Stimulated activated CD4-positive, alpha-beta T cell treated with anti-CD3 and anti-CD28 coated beads, Interleukin-15, amount 100 ng/mL, for 24 hours (primary cell): ENCODE measurements at places on chromosomes 3 and 15.

- peak; percentile 54 for DNase-seq
Measured at GRCh38 chr3:67384760-67385397, 269.5 kb downstream of the SUCLG2 start.

DNA sequence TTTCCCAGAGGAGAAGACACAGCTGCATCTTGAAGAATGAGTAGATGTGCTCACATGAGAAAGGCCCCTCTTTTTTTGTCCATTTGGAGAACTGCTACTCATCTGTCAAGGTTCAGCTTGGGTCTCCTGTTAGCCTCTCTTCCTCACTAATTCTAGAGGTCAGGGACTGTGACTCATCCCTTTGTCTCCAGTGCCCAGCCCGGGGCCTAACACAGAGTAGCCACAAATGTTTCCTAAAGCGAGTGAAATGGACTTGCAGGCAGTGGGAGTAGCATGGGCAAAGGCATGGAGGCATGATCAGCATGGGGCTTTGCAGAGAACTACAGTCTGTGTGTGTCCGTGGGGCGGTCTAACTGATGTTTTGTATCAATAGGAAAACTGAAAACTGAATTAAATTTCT, 33.9 kb upstream of the MRPS22 start:
- DNase-seq: no peak

- DNase-seq: no peak
Measured at GRCh38 chr3:190605385-190605784, 91.5 kb downstream of the IL1RAP start.

DNA sequence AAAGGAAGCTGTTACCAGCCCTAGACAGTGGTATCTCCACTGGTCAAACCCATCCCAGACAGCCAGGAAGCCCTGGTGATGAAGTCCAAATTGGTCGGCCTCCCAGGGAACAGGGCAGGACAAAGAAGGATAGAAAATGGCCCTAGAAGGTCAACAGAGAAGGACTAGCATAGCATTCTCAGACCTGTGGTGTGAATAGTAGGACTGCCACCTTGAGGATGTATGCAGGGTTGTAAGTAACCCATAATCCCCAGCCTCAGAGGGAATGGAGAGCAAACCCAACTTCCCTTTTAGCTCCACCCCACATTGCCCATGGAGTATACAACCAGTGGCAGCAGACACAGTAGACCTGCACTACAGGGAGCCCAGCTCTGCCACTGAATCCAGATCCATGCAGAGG, 68.6 kb upstream of the EIF1B start:
- DNase-seq: no peak

DNA sequence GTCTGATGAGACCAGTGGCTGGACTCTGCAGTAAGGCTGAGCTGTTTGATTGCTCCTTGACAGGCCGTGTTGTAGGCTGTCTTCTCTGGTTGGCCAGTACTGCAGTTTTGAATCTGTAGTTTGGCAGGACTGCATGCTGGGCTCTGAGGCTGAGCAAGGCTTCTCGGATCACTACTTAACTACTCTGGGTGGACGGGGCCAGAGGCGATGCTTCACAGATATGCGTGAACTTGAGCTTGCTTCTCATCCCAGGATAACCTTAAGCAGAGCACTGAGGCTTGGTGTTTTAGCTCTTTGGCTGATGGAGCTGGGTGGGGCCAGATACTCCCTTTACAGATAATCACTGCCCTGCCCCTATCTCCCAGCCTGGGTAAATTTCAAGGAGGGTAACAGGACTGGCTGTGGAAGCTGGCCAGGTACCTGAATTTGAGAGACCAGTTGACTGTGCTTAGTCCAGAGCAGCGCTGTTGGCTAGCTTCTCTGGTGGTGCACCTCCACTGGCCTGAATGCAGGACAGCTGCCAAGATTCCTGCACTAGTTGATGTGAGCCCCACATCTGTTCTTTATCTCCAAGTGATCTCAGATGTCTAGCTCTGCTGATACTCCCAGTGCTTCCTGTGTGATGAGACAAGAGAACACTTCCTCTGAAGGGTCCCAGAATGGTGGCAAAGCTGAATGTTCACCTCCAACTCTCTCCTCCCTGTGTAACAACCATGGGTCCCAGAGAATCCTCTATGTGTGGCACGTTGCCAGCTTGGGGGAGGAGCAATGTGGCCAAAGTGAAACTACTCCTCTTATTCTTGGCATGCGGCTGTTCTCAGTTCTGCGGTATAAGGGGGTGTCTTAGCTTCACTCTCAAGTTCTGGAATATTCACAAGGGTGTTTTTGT, 37.9 kb downstream of the RPL39L start:
- DNase-seq: peak; percentile 66

DNA sequence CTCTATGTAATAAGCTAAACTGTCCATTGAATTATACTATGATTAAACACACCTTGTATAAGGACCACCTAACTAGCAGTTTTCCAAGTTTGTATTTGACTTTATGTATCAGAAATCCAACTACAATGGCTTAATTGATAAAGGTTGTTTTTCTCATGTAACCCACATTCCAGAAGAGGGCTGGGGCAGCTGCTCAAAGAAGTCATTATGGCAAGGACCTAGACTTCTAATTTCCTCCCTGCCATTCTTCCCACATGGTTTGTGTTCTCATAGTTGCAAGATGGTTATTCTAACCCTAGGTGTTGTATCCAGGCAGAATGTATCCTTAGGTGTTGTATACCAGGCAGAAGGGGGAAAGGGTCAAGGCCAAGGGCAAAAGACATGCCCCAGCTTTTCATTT, 35.7 kb downstream of the GPR176 start:
- DNase-seq: no peak

DNA sequence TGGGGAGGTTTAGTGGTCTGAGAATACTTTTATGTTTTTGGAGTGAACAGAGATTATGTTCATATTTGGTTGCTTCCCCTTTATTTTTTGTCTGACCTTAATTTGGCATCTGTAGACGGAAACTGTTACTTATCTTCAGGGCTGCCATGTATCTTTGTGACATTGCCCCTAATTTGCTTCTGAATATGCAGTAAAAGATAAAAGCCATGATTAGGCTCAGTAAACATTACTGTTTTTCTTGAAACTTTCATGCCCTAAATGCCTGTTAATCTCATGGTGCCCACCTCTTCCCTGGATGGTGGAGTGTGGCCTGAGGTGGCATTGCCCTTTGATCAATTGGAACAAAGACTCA, 106.7 kb downstream of the C3orf70 start:
- DNase-seq: no peak

GRCh38 chr15:59268168-59268851, 61.7 kb downstream of the LDHAL6B start:
- no peak for DNase-seq

GRCh38 chr3:107745354-107745753, 222.6 kb downstream of the BBX start:
- DNase-seq: no peak

DNA sequence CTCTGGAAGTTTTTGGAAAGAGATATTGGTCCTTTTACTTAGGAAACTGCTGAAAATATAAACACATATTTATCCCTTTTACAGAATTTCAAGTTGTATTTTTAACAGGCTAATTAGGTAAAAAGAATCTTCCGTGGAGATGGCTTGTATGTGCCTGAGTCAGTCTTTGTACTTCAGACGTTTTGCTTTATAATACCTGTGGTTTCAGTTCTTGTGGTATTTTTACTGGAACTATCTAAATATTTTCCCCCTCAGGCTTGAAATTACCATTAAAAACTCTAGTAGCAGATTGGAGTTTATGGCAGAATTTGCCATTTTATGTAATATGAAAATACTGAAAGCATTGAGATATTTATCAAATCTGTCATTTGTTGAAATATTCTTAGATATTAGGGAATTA, 151.6 kb upstream of the CGNL1 start:
- no peak for DNase-seq

DNA sequence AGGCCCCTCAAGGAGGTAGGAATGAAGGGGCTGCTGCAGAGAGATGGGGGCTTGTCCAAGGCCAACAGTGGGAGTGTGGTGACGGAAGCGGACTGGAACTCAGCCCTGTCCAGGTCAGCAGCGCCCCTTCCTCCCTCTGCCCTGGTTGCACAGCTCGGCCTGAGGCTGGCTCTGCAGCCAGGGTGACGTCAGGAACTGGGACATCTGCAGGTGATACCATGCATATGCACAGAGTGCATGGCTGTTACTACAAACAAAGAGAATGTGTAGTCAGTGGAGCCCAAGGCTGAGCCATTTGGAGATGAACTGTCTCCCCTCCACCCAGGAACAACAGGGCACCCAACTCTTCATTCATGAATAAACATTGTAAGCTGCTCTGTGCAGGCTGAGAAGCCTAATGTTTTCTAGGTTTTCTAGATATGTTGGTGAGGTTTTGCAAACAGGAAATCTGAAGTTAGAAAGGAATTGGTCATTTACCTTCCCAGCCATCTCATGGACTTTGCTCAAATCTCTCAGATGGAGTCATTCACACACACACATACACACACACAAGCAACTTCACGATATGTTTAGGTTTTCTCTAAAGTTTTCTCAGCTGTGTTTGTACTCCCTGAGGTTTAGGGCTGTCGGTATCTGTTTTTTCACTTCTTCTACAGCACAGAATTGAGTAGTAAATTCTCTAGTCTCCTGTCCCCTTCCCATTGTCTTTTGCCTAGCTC, 117.2 kb downstream of the TLE3 start:
- no peak for DNase-seq

DNA sequence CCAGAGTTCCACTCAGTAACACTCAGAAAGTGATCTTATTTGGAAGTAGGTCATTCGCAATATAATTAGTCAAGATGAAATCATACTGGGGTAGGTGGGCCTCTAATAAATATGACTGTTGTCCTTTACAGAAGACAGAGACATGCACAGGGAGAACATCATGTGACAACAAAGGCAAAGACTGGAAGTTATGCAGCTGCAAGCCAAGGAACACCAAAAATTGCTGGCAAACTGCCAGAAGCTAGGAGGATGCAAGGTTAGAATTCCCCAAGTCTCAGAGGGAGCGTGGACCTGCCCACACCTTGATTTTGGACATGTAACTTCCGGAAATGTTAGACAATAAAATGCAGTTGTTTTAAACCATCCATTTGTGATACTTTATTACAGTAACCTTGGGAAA, 471.5 kb upstream of the AGTR1 start:
- no peak for DNase-seq

DNA sequence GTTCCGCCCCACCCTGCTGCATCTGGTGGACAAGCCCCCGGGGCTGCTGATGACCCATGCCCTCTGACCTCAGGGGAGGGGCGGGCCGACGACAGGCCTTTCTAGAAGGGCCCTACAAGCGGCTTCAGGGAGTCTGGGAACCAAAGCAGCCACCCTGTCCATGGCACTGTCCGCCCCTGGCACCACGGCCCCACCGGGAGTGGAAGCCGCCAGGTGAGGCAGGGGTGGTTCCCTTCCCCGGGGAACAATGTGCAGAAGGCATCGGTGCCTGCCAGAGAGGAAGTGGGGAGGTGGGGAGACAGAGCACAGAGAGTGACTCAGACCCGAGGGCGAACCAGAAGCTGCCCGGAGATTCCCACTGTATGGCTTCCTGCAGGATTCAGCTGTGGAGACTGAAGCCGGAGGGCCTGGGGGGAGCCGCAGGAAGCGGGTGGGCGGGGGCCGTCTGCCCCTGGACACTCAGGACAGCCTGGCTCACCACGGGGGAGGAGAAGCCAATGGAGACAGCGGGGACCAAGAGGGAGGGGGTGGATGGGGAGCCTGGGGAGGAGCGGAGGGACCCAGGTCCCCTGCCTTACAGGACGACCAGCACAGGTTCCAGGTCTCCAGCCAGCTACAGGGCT, 134.0 kb downstream of the TPRA1 start:
- peak; percentile 11 for DNase-seq

GRCh38 chr3:47225310-47225906, 57.2 kb downstream of the KIF9 start:
- no peak for DNase-seq

DNA sequence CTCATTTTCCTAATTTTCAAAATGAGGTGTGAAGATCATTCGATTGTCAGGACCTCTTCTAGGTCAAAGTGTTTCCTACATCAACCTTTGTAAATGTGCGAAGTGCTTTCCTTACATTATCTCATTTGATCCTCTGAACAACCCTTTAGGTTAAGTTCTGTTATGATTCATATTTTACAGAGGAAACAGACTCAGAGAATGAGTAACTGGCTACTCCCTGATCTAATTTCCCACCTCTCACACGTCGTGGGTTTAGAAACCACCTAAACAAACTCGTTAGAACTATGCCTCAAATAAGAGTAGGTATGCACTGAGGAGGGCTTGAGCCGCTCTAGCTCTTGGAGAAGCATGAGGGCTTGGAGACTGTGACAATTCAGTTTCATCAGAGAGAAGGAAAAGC, 148.6 kb downstream of the CD47 start:
- DNase-seq: peak; percentile 51

DNA sequence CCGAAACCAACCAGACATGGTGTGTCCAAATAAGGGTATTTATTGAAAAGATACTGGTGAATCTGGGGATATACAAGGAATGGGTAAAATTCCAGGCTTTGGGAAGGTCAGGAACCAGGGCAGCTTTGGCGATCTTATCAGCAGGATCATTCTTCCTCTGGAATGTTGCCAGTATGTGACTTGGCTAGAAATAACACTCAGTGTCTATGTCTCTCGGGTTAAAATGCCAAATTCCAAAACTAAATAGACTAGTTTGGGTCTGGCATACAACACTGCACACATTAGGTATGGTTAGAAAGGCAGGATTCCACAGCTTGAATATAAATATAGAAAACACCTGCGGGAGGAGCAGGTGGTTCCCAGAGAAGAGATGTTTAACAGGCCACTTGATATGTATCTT, 220.2 kb upstream of the CD96 start:
- no peak for DNase-seq

DNA sequence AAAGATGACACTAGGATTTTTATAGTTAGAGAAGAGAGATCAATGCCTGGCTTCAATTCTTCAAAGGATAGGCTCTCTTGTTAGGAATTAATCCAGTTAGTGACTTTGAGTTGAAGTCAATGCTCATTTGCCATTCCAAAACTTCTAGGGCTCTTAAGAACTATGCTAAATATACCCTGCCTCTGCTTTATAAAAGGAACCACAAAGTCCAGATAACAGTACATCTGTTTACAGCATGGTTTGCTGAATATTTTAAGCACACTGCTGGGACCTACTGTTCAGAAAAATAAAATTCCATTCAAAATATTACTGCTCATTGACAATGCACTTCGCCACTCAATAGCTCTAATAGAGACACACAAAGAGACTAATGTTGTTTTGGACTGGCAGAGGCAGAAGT, 786.6 kb upstream of the DPPA4 start:
- DNase-seq: no peak

- no peak for DNase-seq
Measured at GRCh38 chr3:114799816-114800215, 347.3 kb downstream of the ZBTB20 start.
